ENCODE measurements at places on chromosomes 1 and 21. TPM values are rescaled to one million over a fixed set of nuclear protein-coding genes. Genes with fewer than 3 reads are reported as not detected.

- DNase-seq: peak; percentile 44
Measured at GRCh38 chr21:36209626-36210171, 53.1 kb downstream of the DOP1B start.

DNA sequence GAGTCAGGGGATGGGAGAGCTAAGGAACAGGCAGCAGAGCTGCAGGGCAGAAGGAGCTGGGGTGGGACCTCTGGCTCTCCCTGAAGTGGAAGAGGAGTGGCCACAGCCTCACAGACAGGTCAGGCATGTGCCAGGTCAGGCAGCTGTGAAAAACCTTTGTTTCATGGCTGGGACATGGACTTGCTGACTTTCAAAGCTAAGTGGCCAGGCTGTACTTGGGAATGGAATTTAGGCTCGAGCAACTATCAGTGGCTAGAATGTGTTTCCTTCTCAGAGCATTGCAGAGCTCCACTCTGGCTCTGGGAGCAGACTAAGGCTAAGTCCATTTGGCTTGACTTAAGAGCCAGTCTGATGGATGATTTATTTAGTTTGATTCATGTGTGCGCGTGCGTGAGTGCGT lies 385.1 kb downstream of the LMX1A start:
- no peak for DNase-seq

GRCh38 chr1:12177156-12177998 lies 10.6 kb downstream of the TNFRSF1B start:
- DNase-seq: no peak

GRCh38 chr1:67175530-67176087 lies 9.4 kb downstream of the IL23R start:
- no peak for DNase-seq

DNA sequence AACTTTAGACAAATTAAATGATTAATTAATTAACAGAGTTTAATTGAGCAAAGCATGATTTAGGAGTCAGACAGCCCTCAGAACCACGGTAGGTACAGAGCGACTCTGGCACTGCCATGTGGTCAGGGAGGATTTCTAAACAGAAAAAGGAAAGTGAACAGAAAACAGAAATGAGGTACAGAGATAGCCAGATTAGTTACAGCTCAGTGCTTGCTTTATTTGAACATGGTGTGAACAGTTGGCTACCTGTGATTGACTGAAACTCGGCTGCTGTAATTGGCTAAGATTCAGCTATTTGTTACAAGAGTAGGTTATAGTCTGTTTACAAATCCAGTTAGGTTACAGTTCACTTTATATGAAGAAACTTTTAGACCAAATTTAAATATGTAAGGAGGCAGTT lies 163.0 kb upstream of the TNR start:
- DNase-seq: no peak

CD1E gene
- total RNA-seq: 0.72 TPM

EDN2 gene
- total RNA-seq: 4.6 TPM
